Kidney tubule cell (primary cell): ENCODE measurements at places on chromosomes 4 and X.

- DNase-seq: peak; percentile 26
Observed at GRCh38 chr4:177696438-177696966, 254.3 kb upstream of the AGA start.

- DNase-seq: no peak
Observed at GRCh38 chrX:71195964-71196649, 26.9 kb upstream of the GJB1 start.

DNA sequence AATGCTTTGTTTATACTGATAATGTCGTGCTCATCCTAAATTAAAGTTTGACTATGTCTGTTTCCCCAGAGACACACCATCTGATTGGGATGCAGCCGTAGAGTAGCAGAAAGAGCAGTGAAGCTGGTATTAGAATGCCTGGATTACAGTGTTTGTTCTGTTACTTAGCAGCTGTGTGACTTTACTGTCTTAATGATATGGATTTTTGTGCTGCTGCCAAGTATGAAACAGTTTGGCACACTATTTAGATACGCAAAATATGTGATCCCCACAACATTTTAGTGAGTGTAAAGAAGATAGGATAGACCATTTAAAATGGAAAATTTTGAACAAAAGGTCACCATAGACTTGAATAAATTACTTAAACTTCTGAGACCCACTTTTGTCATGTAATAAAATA lies 1.2 kb upstream of the CHIC1 start:
- no peak for DNase-seq

DNA sequence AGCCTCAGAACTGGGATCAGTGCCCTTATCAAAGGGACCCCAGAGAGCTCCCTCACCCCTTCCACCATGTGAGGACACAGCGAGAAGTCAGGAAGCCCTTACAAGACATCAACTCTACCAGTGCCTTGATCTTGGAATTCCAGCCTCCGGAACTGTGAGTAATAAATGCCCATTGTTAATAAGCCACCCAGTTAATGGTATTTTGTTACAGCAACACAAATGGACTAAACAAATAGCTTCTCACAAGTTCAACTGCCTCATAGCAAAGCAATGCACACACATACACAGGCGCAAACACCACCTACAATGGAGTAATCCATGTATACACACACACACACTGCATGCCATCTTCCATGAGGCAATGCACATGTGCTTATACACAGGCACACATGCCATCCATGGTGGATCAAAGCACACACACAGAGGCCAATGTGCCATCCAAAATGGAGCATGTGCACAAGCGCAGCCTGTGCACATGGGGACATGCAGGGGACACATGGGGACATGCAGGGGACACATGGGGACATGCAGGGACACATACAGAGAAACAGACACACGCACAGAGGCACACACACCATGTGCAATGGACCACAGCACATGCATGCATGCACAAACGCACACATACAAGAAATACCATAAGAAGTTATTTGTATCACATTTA lies 137.6 kb upstream of the TBL1X start:
- peak; percentile 36 for DNase-seq

GRCh38 chr4:183823434-183823833 lies 81.7 kb upstream of the STOX2 start:
- DNase-seq: peak; percentile 95

GRCh38 chr4:81197864-81198524 lies 17.0 kb downstream of the PRKG2 start:
- DNase-seq: no peak

- DNase-seq: peak; percentile 45
Observed at GRCh38 chr4:174828845-174829701, at the start of gene GLRA3. Gene GLRA3, minus strand, starts transcription at chr4:174829247. Its CDS starts 436 bp downstream, at chr4:174828811.

DNA sequence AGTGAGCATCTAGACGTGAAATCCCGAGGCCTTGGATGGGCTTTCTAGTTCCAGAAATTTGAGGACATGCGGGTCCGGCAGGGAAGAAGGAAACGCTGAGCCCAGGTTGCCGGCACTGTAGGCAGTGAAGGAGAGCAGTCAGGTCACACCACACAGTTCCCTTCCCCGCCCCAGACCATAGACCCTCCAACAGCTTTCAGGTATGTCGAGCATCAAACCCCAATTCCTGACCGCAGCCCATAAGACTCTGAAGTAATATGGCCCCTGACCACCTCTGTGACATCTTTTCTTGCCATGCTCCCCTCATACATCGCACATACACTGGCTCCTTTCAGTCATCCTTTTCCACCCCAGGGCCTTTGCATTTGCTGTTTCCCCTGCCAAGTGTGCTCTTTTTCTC lies 23.0 kb downstream of the RTL5 start:
- no peak for DNase-seq

GRCh38 chr4:153514688-153515426 lies 48.7 kb downstream of the TMEM131L start:
- DNase-seq: no peak

DNA sequence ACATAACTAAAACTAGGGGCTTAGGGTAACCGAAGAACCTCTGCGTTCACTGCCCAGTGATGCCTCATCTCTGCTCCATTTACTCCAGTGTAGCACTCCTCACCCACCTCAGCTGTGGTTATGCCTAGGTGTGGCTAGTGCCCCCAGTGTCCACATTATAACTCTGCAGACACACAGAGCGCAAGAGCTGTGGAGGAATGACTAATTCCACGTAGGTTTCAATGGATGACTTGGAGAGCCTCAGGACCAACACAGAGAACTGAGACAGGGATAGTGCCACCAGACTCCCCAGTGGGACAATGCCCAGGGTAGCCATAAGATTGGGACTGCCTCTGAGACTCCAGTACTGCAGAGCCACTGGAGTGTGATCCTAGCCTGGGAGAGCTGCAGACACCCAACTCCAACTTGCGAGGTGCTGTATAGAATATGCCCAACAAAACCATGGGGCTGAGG lies 542.4 kb upstream of the DIPK2B start:
- DNase-seq: peak; percentile 75

DNA sequence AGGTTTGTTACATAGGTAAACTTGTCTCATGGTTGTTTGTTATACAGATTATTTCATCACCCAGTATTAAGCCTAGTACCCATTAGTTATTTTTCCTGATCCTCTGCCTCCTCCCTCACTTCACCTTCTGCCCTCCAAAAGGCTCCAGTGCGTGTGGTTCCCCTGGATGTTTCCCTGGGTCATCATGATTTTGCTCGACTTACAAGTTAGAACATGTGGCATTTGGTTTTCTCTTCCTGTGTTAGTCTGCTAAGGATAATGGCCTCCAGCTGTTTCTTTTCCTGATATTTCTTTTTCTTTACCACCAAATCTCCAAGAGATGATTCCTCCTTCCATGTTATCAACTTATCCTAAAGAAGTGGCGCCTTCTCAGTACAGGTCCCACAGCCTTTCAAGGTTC lies 543.1 kb upstream of the ADGRL3 start:
- DNase-seq: no peak

DNA sequence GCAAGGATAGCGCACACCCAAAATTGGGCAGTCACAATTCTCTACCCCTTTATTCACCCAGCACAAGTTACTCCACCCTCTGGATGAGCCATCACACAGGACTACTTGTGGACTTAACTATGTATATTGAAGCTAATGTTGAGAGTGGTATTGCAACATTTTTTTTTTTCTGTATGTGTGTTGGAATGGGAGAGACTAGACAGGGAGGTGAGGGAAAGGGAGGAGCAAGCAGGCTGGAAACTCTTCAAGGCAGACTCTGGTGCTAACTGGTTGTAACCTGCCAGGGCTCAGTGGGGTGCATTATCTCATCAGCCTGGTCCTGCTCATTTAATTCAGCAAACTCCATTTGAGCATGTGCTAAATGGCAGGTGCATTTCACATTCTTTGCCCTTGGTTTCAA lies 18.4 kb upstream of the CWH43 start:
- no peak for DNase-seq

GRCh38 chrX:146581981-146582712 lies 227.4 kb upstream of the CXorf51B start:
- DNase-seq: no peak

DNA sequence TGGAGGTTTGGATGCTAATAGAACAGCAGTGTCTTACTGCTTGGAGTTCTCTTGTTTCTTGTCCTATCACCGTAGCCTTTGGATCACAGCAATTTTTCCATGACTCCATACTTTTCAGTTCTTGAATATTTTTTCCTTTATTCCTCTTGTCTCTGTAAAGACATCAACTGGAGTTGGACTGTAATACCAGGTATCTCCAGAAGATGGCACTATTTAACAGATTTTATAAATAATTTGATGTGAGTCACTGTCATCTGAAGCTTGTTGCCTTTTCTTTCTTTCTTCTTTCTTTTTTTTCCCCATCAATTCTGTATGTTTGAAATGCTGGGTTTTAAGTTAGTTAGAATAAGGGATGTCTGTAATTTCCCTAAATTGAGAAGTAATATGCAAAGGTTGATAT lies 24.1 kb downstream of the HPRT1 start:
- DNase-seq: peak; percentile 73

DNA sequence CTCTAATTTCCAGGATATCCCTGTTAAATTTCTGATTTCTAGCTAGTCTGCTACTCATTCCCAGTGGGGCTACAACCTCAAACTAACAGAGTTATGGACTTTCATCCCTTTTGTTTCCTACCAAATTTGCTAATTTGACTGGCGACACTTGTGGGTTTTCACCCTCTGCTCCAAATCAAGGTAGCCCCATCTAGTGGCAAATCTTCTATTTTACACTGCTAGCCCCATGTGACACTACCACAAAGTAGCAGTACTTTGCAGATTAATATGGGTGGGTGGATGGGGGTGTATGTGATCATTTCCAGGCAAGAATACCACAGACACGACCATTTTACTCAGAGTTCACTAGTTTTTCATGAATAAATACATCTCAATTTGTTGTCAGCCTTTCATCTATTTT lies 150.3 kb downstream of the MSL3 start:
- peak; percentile 48 for DNase-seq

DNA sequence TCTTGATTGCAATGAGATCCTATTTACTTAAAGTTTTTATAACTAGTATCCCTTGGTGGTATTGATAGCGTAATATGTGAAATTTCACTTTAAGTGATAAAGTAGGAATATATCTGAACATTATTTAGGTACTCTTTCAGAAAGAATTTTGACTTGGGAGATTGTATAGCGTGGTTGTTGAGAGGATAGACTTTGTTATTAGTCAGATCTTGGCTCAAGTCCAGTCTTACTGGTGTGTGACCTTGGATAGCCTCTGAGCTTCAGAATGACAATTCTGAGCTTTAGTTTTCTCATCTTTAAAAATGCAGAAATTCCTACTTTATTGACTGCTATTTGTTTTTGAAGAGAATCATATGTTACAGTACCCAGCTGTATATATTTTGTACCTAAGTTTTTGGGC lies 32.6 kb downstream of the DCK start:
- DNase-seq: peak; percentile 78

- DNase-seq: no peak
Observed at GRCh38 chrX:11363069-11363594, 69.9 kb downstream of the AMELX start.

- no peak for DNase-seq
Observed at GRCh38 chr4:88802585-88803286, 105.1 kb upstream of the NAP1L5 start.

DNA sequence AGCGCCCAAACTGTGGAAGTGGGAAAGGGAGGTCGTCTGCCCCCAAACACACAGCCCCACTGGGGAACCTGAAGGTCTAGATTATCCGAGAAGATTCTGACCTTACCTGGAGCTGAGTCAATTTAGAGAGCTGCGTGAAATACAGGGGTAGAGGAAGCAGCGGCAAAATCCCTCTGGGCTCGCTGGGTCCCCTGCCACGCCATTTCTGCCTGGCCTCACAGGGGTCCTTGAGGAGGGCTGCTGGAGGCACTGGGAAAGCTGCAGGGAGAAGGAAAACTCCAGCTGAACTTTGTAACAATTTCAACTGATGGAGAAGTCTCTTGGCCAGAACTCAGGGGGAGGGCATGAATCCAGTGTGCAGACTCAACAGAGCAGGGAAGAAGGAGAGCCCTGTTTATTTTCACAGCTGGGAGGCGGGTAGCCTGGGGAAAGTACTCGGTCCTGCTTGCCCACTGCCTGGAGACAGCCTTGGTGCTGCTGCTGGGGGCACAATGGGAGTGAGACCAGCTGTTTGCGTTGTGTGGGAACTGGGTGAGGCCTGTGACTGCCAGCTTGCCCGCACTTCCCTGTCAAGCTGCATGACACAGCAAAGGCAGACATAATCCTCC lies 93.2 kb upstream of the MAPK10 start:
- peak; percentile 23 for DNase-seq

DNA sequence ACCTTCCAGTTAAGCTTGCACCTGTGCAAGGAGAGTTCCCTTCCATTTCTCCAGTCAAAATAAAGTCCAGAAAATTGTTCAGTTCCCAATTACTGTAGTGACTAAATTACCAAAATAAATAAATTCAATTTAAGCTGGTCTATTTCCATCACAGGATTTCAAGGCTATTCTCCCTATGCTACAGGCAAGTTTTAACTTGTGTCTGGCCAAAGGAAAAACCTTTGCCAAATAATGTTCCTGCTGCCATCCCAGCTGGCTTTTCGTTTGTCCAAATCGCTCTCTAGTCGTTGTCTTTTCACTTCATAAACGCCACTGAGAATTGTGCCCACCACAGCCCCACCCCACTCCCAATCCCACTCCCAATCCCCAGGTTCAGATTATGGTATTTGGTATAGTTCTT lies 2.4 kb downstream of the KCTD8 start:
- DNase-seq: no peak

DNA sequence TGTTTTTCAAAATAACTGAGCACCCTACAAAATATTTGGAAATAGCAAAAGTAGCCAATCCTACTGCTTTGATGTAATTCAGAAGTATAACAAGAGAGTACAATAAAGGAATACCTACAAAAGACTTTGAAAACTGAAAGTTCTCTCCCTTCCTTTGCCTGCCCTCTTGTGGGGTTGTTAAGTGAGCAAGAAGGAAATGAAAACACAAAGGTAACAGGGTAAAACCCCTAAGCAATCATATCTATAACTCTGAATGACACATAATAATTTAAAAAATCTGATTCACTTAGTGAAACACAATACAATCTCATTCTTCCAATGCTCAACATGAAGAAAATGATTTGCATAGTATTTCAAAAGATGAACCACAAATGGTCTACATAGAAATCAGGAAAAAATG lies 98.2 kb downstream of the FRYL start:
- DNase-seq: peak; percentile 45

DNA sequence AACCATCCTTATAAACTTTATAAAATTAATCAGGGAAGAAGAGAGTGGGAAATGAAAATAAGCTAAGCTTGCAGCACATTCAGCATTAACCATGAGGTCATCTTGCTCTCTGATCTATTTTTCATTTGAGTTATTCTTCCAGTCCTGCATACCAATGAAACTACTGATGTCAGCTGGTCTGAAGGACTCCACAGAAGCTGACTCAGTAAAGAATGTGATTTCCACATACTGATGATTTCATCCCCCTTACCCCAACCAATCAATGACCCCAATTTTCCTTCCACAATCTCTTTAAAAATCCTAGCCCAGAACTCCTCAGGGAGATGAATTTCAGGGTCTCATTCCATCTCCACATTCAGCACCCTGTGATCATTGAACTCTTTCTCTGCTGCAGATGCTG lies 18.8 kb upstream of the DSPP start:
- DNase-seq: peak; percentile 91

DNA sequence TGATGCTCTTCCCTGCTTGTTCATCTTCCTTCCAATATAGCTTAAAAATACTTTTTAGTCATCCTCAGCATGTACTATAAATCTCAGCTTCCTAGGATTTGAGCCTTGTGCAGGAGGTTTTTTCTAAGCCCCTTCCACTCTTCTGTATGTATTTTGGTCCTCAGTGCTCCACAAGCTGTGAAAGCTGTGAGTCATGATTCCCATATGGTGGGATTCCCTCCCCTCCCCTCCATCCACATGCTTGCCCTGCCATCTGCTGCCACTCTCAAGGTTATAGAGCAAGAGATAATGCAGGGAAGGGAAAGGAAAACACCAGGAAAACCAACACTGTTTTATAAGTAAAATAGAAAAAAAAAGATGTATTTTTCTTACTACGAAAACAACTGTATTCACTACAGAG lies 58.5 kb upstream of the AP1S2 start:
- no peak for DNase-seq
